Stimulated activated CD8-positive, alpha-beta memory T cell treated with anti-CD3 and anti-CD28 coated beads, Interleukin-2, amount 100 ng/mL, for 48 hours (primary cell): ENCODE measurements at places on chromosomes 2 and 18.

GRCh38 chr18:52950155-52950554, 610.2 kb downstream of the DCC start:
- no peak for DNase-seq

DNA sequence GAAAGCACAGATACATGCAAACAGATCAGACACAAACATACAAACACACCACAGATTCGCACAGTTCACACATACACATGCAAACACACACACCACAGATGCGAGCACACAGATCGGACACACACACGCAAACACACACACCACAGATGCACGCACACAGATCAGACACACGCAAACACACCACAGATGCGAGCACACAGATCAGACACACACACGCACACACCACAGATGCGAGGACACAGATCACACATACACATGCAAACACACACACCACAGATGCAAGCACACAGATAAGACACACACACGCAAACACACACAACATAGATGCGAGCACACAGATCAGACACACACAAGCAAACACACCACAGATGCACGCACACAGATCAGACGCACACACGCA, 149.0 kb downstream of the PXDN start:
- no peak for DNase-seq

DNA sequence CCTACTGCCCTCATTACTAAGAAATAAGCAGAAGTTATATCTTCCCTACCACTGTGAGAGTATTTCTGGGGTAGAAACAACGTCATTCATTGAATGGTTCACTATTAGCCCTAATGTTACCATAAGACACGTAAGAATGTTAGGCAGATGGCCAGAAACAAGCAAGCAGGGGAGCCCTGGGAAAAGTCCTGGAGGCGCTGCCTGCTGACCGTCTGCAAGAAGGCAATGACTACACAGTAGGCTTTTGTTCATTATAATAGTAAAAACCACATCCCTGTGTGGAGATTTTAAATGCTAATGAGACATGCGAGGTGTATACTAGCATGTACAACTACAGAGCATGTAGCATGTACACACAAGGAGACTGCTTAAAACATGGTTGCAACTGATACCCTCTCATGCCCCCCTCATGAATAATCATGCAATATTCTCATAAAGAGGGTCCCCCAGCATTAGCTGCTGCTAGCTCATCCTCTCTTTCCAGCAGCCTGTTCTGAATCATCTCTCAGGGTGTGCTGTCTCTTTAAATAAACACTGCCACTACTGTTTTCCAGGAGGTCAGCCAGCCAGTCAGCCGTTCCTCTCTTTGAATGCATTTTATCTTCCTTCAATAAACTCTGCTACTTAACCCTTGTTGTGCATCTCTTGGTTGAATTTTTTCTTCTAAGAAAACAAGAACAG, 23.6 kb downstream of the SUCLG1 start:
- no peak for DNase-seq

DNA sequence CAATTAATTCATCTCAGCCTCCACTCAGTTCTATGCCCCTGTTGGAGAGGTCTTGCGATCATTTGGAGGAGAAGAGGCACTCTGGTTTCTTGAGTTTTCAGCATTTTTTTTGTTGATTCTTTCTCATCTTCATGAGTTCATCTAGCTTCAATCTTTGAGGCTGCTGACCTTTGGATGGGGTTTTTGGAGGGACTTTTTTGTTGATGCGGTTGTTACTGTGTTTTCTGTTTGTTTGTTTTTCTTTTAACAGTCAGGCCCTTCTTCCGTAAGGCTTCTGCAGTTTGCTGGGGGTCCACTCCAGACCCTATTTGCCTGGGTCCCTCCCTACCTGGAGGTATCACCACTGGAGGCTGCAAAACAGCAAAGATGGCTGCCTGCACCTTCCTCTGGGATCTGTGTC, 149.9 kb upstream of the RBBP8 start:
- no peak for DNase-seq

DNA sequence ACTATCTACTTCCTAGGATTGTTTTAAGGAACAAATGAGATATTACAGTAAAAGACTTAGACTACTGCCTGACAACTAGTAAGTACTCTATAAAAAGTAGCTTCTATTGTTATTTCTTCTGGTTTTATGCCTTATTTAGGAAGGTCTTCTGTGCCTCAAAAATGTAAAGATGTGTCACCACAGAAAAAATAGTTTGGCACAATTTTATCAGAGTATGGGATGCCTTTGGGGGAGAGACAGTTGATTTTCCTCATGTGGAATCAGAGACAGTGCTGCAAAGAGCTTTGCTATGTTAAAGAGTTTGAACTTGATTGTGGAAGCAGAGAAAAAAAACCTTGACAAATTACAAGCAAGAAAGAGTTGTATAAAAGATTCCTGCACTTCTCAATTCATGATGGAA, 98.4 kb downstream of the EHBP1 start:
- DNase-seq, result no peak

DNA sequence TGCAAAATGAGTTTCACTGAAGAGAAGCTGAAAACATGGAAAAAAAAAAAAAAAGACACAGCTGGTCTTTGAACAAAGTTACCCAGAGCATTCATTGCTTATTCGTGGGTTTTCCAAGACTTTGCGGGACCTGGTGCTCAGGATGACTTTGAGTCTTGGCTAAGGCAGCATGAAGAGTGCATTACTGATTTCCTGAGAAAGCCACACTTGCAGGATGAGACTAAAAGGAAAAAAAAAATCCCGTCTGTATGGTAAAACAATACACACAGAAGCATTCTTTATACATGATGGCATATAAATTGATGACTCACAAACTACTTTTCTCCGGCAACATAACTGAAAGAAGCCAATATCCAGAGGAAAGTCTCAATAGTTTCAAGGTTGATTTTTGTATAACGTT, 195.4 kb downstream of the SPP2 start:
- no peak for DNase-seq

GRCh38 chr2:43402452-43402937, 176.1 kb upstream of the ZFP36L2 start:
- DNase-seq, result no peak

DNA sequence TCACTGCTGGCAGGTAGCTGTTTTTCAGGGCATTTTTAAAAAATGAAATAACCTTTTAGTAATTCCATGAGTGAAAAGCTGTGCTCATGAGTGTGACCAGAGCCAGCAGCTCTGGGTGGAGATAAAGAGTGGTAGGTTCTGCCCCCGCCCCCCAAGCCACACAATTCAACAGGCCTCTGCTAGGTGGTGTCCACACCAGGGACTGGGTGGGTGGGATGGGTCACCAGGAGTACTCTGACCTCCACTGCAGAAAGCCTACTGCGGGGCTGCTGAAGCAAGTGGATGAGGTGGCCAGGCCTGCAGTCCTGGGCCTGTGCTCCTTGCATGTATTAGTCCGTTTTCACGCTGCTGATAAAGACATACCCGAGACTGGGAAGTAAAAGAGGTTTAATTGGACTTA, 15.3 kb downstream of the PARD6G start:
- no peak for DNase-seq

DNA sequence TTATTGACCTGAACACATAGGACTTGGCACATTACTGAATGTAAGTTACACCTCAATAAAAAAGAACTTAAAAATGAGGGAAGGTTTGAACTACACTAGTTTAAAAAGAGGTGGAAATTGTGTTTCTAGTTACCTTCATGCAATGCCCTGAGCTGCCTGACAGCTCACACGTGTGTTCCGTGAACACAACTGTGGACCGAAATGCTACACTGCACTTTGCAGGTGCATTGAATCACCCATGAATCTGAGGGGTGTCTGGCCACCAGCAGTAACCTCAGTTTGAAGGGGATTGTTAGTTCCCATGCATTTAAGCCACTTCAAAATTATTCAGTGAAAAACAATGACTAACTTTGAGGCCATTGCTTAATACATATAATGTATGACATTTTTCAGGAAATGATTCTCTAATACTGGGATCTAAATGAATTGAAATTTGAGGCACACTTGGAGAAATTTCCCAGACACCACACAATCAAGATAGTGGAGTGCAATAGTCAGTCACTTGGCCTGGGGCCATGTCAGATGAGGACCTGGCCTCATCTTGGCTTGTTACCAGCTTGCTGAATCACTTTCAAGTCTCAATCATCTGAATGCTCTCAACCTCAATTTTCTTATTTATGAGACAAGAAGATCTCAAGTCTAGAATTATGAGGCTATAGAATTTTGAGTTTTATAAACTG, 59.3 kb downstream of the MYL12B start:
- no peak for DNase-seq

- DNase-seq, result no peak
Observed at GRCh38 chr18:61503688-61504087, 170.5 kb downstream of the CDH20 start.

- peak; percentile 40 for DNase-seq
Observed at GRCh38 chr2:54838585-54839035, 115.1 kb downstream of the EML6 start.

DNA sequence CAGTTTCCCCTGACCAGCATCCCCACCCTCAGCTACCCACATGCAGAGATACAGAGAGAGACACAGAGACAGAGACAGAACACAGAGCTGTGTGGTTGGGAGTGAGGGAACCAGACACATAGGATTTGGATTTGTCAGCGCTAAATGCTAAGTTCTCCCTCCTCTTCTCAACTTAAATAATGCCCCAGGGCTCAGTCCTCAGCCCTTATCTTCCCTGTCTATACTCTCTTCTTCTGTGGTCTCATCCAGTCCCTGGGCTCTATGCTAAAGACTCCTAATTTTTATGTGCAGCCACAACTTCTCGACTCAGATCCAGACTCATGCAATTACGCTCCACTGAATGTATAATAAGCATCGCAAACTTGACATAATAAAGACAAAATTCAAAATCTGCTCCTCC, 47.1 kb downstream of the COLEC12 start:
- DNase-seq, result no peak

- DNase-seq, result no peak
Observed at GRCh38 chr2:70312560-70312959, 10.7 kb upstream of the FAM136A start.

DNA sequence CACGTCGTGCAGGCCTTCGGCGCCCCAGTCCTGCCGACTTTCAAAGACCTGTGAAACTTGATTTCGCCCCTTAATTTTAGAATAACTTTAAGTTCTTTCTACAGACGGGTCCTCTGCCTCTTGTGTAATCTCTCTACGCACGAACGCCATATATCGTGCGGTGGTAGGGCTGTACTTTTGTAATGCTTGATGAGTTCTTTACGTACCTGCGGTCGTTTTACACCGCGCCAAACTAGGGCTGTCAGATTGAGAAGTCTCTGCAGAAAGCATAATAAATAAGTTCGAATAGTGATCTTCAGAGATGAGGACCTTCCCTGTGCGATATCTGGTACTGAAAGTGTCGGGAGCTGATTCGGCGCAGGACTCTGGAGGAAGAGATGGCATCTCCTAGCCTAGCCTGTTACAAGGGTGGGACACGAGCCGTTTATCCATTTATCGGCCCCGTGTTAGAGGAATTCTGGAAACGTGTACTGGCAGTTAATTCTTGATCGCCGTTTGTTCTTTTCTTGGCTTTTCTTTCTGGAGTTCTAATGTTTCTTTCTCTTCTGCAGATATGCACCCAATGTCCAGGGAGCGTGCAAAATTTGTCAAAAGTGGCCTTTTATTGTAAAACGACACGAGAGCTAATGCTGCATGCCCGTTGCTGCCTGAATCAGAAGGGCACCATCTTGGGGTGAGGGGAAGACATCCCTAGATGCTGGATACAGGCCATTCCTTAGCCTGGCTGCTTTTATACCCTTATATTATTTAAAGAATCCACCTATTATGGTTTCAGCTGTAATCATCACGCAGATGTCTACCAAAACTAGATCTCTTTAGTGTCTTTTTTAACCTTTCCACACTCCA, 781 bp upstream of the SLC5A6 start:
- DNase-seq, result no peak

GRCh38 chr2:225097035-225097434, 54.8 kb upstream of the DOCK10 start:
- no peak for DNase-seq

DNA sequence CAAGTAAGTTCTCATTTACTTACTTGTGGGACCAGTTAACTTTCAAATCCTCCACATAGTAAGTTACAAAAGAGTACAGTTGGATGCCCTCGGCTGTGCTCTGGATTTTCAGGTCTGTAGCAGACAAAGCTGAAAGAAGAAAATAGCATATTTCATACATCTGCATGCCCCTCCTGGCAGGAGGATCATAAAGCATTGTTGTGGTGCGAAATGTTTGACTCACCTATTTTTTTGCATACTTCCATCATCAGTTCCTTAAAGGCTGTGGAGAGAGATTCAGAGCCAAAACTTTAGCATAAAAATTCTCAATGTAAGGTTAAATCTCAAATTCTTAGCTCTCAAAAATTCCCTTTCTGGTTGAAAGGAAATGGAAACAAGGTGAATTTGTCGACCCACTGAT, 70.8 kb upstream of the LPIN2 start:
- no peak for DNase-seq

GRCh38 chr2:187266147-187266546, 181.9 kb downstream of the CALCRL start:
- no peak for DNase-seq

GRCh38 chr2:127415593-127416505, 2.4 kb upstream of the PROC start:
- peak; percentile 80 for DNase-seq

DNA sequence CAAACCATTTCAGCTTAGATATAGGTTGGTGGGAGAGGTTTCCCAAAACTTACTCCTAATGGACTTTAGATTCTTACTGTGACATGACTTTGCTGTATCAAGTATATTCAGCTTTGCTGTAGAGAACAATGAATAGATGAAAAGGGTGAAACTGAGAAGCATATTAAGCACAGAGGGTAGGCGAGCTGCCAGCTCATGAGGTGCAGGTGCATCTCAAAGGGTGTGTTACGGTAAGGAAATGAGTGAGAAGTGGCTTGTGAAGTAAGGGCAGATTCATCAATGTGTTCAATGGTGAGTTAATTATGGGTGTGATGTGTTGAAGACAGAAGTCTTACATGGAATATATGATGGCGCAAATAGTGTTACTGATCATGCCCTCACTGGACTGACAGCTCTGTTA, 49.3 kb downstream of the CD8B2 start:
- no peak for DNase-seq

DNA sequence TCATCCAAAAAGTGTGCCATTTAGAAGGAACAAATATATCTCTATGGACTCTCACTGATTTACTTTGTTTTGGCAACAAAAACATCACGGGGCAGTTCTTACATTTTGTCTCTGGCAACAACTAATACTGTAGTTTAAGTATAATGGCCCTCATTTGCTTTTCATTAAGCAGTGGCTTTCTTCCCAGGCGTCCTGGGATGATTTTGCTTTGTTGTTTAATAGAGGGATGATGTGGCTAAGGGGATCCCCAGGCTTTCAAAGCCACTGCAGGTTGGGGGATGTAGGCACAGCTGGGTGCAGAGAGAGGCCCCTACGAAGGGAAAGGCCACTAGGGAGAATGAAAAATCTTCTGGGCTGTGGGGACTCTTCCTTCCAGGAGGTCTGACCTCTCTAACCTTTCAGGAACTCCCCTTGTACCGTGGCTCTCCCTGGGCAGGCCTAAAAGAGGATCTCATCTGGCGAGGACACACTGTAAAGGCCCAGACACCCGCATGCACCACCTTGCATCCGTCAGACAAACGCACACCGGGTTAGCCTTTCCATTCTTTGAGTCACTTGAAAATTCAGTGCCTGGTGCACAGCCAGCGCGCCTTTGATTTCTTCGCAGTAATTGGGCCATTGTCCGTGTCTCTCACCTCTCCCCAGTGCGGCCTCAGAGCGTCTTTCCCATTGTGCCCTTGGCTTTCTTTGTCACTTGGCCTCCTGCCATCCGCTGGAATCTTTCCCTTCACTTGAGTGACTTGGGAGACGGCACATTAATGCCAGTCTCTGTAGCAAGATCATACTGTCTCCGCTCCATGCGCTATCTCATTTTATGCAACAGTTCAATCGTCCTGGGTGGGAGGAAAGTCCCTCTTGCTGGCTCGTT, 40.3 kb upstream of the AFF3 start:
- no peak for DNase-seq
